ENCODE measurements at places on chromosomes 7 and 10.

DNA sequence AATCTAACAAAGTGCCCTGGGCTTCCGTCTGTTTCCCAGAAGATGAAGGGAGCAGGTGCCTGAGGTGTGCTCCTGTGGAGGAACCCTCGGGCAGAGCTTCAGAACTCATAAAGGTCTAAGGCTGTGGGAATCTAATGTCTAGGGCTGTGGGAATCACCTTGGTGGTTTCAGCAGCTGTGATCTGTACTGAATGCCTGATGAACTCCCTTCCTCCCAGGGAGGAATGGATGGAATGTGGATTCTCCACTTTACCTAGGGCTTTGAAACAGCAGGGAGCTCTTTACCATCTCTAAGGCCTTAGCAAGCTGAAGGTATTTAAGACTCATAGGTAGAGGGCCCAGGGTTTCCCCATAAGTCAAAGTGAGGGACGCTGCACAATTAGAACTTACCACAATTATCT, 36.0 kb upstream of the SEMA3E start:
- no peak for DNase-seq

DNA sequence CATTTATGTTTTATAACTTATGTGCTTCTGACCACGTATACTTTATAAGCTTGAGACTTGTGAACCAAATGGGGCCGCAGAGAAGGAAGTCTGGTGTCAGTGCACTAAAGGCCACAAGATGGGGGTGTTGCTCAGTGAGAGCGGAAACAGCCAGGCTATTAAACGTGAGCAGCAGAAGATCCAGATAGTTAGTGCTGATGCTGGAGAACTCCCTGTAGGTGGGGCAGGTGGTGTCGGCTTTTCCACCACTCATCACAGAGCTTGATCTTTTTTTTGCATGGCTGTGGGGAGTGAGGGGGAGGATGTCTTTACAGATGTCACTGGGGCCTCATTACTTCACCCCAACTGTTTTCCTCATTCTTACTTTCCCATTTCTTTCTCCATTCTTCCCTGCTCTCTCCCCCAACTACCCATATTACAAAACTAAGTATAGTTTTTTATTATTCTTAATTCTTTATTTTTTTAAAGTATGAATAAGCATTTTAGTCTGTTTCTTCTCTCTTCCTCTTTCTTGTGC, 34.7 kb downstream of the ACADSB start:
- DNase-seq: no peak

GRCh38 chr7:51035716-51036115, 253.0 kb upstream of the GRB10 start:
- no peak for DNase-seq

- no peak for DNase-seq
Observed at GRCh38 chr10:97682042-97682441, 5.0 kb downstream of the AVPI1 start.

- no peak for DNase-seq
Observed at GRCh38 chr10:86189891-86190290, 176.7 kb downstream of the GRID1 start.

DNA sequence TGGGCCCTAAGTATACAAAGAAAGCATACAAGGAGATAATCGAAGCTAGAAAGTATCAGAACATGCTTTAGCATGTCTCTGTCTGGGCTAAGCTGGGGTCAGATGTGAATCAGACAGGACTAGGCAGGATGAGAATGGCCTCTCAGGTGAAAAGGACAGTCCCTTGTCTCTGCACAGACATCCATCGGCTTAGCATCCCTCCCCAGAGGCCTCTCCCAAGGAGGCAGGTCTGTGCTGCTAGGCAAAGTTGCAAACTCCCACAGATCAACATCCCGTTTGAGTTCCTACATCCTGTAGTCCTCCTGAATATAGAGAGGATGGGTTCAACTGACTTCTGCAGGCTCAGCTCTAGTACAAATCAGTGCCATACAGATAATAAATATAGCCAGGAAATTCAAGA, 24.5 kb downstream of the CHST15 start:
- no peak for DNase-seq

- no peak for DNase-seq
Observed at GRCh38 chr7:3234051-3234450, 67.0 kb upstream of the SDK1 start.

- no peak for DNase-seq
Observed at GRCh38 chr10:87545783-87546182, 41.1 kb downstream of the MINPP1 start.

DNA sequence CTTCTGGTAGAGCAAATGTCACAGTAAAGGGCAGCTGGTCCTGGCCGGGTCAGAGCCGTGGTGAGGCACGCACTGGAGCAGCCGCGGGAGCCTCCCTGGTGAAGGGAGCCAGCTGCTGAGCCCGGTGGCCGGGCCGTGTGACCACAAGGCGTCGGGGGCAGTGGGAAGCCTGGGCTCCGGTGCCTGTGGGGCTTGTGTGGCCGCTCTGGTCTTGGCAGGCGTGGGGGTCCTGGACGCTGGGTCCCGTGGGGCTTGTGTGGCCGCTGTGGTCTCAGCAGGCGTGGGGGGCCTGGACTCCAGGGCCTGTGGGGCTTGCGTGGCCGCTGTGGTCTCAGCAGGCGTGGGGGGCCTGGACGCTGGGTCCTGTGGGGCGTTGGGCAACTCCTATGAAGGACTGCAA, 57.2 kb downstream of the NKX6-2 start:
- no peak for DNase-seq

DNA sequence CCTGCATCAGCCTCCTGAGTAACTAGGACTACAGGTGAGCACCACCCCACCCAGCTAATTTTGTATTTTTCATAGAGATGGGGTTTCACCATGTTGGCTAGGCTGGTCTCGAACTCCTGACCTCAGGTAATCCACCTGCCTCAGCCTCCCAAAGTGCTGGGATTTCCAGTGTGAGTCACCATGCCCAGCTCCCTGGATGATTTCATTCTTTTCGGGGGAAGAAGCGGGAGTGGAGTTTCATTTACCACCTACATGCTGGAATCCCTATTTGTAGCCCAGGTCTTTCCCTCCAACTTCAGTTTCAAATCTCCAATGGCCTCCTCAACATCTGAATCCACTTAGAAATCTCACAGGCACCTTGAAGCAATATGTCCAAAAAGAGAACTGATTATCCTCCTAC, 2.9 kb upstream of the BTRC start:
- DNase-seq: no peak

- no peak for DNase-seq
Observed at GRCh38 chr7:114819616-114820362, 102.1 kb upstream of the MDFIC start.

DNA sequence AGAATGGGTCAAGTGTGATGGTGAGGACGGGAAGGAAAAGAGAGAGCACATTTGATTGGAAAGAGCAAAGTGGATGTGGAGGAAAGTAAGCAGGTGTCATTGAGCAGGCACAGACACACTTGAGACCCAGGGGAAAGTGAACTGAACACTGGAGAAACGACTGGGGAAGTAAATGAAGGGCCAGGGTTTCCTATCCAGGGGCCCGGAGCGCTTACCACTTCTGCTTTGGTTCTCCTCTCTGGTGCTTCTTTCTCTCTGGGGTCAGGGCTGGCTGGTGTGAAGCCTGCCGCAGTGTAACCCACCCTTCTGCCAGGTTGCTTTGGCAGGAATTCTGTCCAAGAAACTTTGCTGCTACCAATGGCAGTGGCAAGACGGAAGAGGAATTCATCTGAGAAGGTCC, 219.3 kb downstream of the SKAP2 start:
- DNase-seq: no peak

DNA sequence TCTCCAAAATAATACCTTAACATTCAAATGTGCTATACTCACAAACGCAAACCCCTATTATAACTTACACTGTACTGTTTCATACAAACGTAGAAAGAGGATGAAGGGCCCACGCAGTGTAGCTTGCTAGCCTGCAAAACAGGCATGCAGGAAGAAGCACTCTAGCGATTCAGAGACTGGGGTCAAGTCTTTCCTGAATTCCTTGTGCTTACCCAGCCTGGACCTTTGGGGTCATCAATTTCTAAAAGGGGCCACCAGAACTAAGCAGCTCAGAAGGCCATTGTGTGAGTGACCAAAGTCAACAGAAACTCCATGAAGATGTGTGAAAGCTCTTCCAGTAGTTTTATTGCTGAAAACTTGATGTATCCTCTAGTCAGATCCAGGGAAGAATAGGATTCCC, 111.9 kb downstream of the SVIL start:
- no peak for DNase-seq

- DNase-seq: no peak
Observed at GRCh38 chr10:119447823-119448546, 94.5 kb downstream of the RGS10 start.

DNA sequence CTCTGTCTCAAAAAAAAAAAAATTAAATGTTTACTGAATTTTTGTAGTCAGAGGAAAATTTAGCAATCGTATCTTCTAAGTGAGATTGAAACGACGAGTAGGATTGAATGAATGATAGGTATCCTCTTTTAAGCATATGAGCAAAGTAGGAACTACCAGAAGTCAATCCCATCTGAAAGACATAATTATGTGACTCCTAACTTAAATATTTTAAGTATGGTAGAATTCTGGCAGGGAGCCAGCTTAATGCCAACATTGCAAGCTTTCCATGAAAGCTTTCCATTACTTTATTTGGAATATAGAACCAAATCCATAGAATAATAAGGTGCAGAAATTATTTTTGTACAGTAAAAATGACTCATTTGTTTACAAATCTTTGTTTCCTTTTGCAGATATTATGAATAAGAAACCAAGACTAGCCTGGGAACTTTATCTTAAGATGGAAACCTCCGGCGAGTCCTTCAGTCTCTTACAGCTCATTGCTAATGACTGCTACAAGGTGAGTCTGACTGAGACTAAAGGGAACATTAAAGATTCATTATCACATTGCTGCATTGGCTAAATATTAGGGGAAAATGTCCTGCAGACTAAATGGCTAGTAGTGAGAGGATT, 50.2 kb upstream of the UBN2 start:
- DNase-seq: no peak

GRCh38 chr10:128318366-128318765, 192.1 kb upstream of the MKI67 start:
- DNase-seq: no peak

- DNase-seq: no peak
Observed at GRCh38 chr7:28815928-28816373, 142.2 kb downstream of the TRIL start.

GRCh38 chr10:660413-660969, 29.0 kb downstream of the DIP2C start:
- no peak for DNase-seq

DNA sequence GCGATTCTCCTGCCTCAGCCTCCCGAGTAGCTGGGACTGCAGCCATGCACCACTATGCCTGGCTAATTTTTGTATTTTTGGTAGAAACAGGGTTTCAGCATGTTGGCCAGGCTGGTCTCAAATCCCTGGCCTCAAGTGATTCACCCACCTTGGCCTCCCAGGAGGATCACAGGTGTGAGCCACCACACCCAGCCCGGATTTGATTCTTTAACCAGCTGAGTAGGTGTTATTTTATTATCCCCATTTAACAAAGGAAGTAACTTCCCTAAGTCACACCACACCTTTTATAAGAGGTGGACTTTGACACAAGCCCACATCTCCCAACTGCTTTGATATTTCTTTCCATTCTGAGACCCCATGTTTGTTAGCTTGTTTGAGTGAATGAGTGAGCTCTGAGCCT, 25.0 kb downstream of the SLC25A28 start:
- no peak for DNase-seq

- DNase-seq: no peak
Observed at GRCh38 chr7:80643336-80643915, 5.0 kb downstream of the CD36 start.

DNA sequence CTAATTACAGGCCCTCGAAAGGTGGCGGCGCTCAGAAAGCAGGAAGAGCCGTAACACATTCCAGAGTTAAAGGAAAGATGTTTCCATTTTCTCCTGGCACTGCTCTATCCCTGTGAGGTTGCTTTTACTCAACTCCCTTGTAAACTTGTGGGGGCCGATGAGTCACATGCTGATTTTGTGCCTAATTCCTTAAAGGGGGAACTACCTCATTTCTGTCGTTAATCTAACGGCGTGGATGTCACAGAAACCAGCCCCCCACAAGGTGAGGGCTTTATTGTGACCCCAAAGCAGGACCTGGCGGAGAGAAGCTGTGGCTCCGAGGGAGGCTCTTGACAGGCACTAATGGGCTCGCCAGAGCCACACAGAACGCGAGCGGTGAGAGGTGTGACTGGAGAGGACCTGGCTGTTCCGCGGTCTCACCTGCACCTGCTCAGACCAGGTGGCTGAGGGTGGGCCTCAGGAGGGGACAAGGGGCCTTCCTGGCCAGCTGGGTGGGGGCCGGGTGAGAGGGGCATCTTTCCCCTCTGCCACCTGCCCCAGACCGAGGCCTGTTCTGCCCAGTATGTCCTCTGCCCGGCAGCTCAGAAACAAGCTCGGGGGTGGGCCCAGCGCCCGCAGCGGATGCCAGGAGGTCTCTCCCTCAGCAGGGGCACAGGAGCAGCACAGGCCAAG, 50.9 kb downstream of the CALML3 start:
- DNase-seq: no peak

GRCh38 chr7:46071601-46072000, 150.5 kb upstream of the IGFBP3 start:
- no peak for DNase-seq

DNA sequence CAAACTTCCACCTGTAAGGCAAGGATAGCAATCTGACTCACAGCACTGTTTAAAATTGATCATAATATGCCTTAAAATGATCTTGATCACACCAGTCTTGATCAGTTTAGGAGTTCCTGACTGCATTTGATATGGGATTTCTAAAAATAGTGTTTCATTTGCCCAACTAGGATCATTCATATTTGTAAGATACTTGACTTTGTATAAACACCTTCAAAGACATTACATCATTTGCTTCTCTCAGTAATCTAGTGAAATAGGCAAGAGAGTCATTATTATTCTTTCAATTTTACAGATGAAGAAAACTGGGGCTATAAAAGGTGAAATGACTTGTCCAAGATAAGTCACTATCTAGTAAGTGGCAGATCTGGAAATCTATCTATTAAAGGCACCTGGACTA, 521.1 kb downstream of the GATA3 start:
- no peak for DNase-seq

- DNase-seq: no peak
Observed at GRCh38 chr7:12028508-12028907, 182.6 kb upstream of the TMEM106B start.

- DNase-seq: no peak
Observed at GRCh38 chr7:145398758-145399157, 562.9 kb upstream of the TPK1 start.

GRCh38 chr7:115475206-115475605, 553.3 kb downstream of the MDFIC start:
- DNase-seq: no peak

DNA sequence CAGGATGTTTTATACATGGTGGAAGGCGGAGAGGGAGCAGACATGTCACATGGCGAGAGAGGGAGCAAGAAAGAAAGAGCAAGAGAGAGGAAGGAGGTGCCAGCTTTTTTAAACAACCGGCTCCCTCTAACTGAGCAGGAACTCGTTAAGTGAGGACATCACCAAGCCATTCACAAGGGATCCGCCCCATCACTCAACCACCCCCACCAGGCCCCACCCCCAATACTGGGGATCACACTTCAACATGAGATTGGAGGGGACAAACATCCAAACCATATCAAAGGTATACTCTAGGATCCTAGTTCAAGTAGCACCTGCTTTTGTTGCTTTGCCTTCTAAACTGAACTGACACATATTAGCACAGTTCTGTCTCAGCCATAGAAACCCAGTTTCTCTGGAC, 141.9 kb upstream of the KLF14 start:
- no peak for DNase-seq
